Diencephalon (tissue), 1 donor: ENCODE measurements at places on chromosomes 12 and 14. TPM values are rescaled to one million over a fixed set of nuclear protein-coding genes. Genes with fewer than 3 reads are reported as not detected.

YBX3 gene
- 14.8 TPM for total RNA-seq

ADAM21 gene
- total RNA-seq, result 0.69 TPM

PHC1 gene
- total RNA-seq, result 32.1 TPM

ESPL1 gene
- 2.5 TPM for total RNA-seq

LYZ gene
- 7.4 TPM for total RNA-seq

MOAP1 gene
- total RNA-seq, result 126 TPM
